ENCODE measurements at places on chromosomes 2 and 18.

DNA sequence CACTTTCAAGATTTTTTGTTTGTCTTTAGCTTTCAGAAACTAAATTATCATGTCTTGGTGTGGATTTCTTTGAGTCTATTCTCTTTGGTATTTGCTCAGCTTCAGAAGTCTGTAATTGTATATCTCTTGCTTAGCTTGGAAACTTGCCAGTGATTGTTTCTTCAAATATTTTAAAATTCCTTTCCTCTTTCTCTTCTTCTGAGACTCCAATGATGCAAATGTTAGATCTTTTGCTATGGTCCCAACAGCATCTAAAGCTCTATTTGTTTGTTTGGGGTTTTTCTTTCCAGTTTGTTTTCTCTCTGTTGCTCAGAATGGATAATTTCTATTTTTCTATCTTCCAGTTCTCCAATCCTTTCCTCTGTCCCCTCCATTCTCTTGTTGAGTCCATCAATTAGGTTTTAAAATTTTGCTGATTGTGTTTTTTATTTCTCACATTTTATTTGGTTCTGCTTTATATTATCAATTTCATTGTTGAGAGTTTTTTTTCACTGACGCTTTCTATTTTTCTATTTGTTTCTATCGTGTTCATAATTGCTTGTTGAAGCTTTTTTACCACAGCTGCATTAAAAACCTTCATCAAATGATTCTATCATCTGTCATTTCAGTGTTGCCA lies 81.5 kb upstream of the DAPL1 start:
- no peak for DNase-seq

- DNase-seq, result no peak
Measured at GRCh38 chr2:16019060-16019480, 78.7 kb downstream of the MYCN start.

DNA sequence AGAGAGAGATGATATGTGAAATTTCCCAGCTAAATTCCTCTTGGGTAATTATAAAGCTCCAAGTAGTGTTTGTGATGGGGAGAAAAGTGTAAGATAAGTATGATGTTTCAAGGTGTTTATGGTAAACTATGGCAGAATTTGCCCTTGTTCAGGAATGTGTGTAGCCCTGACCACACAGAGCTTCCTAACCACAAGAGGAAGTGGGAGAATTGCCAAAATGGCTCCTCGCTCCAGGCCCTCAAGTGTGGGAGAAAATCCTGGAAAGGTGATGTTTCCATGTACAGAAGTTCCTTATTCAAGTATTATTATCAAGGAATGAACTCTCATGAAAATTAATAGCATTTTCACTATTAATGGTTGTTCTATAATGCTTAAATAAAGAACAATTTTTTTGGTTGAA lies 878.3 kb downstream of the TDRD15 start:
- DNase-seq, result no peak

DNA sequence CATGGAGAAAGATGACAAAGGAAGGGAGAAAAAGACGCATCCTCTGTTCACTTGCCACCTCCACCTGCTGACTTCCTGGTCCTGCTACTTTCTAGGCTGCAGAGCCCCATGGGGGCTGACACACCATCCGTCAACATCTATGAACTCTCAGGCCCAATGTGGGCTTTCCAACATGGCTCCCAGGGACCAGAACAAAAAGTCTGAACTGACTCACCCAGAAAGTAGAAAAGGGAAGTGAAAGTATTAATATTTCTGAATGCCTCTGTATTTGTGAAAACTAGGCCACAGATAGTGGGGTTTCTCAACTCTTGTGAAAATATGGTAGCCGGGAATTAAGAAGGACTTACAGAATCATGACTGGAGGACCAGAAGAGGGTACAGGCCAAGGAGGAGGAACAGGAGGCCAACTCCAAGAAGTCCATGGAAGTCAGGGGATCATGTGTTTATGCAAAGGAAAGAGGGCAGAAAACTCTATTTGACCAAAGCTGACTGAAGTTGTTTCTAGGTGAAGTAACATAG lies 123.1 kb upstream of the CAB39 start:
- DNase-seq, result no peak

GRCh38 chr2:207499114-207499513 lies 30.6 kb upstream of the CREB1 start:
- DNase-seq, result no peak

DNA sequence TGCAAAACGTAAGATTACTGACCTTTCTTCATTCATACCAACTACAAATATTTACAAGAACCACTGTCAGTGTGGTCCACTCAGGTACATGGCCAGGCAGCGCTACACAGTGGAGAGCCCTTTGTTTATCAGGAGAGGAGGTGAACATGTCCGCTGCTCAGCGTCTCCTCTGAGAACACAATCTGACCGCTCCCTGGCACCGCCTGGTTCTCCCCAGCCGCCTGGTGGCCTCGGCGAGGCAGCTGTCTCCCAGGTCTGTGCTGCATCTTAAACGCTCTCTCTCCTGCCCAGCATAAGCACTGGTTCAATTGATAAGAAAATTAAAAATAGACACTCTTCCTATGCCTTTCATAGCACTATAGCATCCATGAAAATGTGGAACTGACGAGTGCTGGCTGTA lies 146.8 kb upstream of the PXDN start:
- DNase-seq, result no peak

- no peak for DNase-seq
Measured at GRCh38 chr2:196439760-196440159, 199.8 kb upstream of the CCDC150 start.

DNA sequence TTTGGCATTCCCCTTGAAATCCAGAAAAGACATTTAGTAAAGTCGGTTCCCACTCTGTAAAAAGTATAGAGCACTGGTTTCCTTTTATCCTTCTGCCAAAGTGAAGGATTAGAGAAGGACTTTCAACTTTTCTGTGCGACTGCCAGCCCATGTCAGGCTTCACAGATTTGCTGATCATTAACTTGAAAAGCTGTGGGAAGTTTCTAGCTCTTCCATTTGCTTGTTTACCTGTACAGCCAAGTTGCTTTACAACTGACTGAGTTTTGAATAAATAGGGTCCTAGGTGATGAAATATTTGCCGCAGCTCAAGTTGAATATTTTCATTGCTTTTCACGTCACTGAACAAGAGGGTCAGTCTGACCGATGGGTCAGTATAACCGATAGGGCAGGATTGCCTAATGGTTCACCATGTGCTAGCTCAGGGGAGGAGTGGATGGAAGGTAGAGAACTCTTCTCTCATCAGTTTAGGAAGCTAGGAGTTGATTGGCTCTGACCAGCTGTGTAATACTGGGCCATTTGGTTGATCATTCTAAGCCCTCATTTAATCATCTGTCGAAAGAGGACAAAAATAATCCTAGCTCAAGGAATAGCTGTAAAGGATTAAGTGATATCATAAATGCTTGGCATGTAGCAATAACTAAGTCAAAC lies 30.4 kb downstream of the UPP2 start:
- DNase-seq, result peak; percentile 36

- no peak for DNase-seq
Measured at GRCh38 chr18:67514901-67515540, 1.5 kb downstream of the DSEL start.

DNA sequence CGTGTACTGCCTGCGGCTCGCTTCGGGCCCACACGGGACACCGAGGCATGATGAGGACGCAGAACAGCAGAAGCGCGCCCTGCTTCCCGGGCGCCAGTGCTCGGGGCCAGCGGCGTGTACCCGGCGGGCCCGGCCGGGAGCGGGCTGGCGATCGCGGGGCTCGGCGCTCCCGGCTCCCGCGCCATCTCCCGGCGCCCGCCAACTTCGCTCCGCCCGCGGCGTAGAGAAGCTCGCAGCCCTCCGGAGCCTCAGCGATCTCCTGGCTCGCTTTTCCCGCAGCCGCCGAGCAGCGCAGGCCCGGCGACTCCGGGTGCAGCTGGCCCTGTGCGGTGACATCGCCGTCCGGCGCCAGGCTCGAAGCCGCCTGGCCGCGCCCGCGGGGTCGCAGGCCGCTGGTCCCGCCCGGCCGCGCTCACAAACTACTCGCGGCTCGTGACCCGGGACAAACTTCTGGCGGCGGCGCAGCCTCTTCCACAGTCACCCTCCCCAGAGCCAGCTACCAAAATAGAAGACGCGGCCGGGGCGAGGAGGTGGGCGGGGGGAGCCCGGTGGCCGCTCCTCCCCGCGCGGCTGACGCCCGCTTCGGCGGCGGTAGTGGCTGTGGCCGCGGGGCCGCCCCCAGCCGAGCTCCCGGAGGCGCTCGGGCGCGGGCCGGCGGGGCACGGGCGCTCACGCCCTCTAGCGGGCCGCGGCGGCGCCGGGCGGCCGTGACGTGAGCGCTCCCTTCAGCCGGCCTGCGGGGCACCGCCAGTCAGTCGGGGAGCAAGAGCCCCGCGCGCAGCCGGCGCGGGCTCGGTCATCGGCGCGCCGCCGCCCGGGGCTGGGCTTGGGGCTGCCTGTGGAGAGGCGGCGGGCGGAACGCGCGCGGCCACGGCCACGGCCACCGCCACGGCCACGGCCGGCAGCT lies at the start of gene PTPRM:
Gene PTPRM, plus strand, starts transcription at position 750 of the 907 bp plus-strand sequence. CDS start 503 bp downstream, outside the sequence.
- peak; percentile 69 for DNase-seq

GRCh38 chr2:72969706-72970105 lies 52.4 kb downstream of the EMX1 start:
- no peak for DNase-seq

- no peak for DNase-seq
Measured at GRCh38 chr2:11157731-11158130, 2.5 kb downstream of the SLC66A3 start.

GRCh38 chr2:104834431-104835153 lies 19.3 kb upstream of the POU3F3 start:
- DNase-seq, result no peak

DNA sequence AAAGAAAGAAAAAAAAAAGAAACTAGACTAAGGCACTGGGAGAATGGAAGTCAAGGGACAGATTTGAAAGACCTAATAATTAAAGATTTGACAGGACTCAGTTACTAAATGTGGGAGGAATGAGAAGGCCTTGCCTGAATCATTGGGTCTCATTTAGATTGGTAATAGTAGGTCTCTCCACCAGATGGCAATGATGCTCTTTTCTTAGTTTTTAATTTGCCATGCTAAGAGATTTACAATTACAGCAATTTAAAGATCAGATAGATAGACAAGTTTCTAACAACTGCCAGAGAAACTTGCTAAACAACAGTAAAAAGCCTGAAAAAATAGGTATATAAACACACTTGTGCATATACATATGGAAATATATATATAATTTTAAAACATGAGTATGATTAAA lies 153.0 kb downstream of the TMEM247 start:
- DNase-seq, result peak; percentile 10
